ENCODE measurements at places on chromosomes 3 and 15.
A peak's percentile ranks its signal among the peaks of the same experiment; 100 is the strongest.

- peak; percentile 25 for DNase-seq
These were observed 11.0 kb upstream of the RAB7A start for GRCh38 chr3:128714887-128715491.

GRCh38 chr15:40782609-40783227 lies 12.9 kb downstream of the C15orf62 start:
- DNase-seq = peak; percentile 89

DNA sequence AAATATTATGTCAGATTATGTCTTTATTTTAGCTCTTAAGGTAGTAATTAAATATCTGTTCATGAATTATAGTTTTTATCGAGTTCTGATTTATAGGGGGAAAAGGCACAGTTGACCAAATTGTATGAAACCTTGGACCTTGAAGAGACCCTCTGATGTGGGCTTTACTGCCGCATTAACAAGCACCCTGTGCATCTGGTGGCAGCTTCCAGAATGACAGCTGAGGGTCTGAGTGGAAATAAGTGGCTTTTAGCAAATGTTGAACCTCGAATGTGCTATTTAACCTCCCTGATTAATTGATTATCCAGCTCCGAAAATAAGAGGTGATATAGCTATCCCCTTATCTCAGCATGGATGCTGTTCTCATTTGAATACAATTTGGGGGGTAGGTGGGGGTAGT lies 87.0 kb downstream of the TMEM108 start:
- no peak for DNase-seq

GRCh38 chr3:190003681-190004123 lies 117.0 kb downstream of the P3H2 start:
- DNase-seq = no peak

DNA sequence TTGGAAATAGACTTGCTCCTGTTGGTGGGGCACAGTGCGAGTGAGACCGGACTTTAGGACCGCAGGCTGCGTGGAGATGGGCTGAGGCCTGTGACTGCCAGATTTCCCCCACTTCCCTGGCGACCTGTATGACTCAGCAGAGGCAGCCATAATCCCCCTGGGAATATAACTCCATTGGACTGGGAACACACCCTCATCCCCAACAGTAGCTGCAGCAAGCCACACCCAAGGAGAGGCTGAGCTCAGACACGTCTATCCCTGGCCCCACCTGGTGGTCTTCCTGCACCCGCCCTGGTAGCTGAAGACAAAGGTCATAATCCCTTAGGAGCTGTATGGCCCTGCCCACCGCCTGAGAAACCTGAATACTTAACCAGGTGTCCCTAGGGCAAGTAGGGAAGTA lies 42.6 kb downstream of the DZIP1L start:
- no peak for DNase-seq

DNA sequence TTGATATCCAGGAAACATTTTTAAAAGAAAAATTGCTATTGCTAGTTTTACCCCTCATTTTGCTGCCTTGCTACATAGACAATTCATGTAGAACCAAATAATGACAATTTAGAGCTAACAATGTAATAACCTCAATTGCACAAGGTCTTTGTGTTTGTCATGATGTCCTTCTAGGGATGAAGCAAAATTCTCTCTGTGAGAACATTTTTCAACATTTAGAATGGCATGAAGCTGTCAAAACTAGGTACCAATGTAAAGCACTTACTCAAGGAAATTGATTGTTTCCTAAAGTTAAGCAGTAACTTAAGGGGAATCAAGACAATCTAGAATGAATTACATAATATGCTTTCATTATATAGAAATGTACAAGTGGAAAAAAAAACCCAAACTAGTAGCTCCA lies 7.9 kb upstream of the FGF7 start:
- no peak for DNase-seq

GRCh38 chr15:26943866-26944265 lies 27.1 kb upstream of the GABRG3 start:
- DNase-seq = no peak

GRCh38 chr3:112605285-112605684 lies 35.7 kb downstream of the CCDC80 start:
- no peak for DNase-seq

DNA sequence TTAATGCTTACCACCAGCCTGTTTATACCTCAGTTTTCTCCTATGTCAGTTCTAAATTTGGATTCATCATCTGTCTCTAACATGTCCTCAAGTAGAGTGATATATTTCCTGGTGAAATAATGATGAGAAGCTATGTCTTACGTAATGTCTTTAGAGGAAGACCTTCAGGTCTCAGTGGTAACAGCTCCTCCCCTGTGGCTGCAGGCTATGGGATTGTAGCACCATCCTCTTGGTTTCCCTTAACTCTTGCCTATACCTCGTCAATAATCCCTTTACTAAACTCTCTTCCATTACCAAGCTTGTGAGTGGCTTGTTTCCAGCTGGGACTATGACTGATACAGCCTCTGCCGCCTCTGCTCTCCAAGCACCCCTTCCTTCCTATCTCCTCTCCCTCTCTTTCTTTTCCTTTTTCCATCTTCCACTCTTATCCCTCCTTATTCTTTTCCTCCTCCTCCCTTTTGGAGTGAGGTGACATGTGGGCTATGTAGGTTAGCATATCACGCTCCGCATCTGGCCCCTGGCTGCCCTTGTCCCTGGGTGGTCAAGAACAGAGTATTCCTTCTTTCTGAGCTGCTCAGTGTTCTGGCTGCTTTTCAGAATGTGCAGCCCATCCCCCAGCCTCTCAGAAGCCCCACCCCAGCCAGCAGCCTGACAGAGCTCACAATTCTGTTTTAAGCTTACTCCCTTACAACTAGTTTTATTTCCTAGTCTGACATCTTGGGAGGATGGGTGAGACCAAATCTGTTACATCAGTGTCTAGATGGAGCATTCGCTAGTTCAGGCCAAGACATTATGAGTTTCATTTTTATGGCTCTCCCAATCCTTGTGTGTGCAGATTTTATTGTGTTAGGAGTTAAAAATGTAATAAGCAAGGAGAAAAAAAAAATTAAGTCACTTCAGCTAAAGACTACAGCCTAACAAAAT lies 75.0 kb upstream of the RNU6-1 start:
- DNase-seq = no peak

- no peak for DNase-seq
These were observed 302.5 kb upstream of the ATP11B start for GRCh38 chr3:182490596-182491491.

- no peak for DNase-seq
These were observed 86.7 kb downstream of the VGLL4 start for GRCh38 chr3:11556851-11557644.

DNA sequence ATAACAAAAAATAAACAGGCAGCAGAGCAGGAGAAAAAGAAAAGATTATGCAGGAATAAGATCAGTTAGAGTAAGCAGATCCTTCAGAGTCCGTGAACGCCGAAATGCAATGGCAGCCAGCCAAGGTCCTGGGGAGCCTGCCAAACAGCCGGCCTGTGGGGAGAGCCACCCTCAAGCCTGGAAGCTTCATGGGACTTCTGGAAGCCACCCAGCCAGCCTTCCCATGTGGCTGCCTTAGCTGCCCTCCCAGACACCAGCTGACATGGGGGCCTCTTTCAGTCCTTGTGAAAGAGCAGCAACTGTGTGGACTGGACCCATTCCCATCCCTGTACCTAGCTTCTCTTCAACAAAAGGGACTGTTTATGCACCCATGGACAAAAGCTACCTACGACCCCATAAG lies 64.9 kb upstream of the RAD18 start:
- DNase-seq = no peak

DNA sequence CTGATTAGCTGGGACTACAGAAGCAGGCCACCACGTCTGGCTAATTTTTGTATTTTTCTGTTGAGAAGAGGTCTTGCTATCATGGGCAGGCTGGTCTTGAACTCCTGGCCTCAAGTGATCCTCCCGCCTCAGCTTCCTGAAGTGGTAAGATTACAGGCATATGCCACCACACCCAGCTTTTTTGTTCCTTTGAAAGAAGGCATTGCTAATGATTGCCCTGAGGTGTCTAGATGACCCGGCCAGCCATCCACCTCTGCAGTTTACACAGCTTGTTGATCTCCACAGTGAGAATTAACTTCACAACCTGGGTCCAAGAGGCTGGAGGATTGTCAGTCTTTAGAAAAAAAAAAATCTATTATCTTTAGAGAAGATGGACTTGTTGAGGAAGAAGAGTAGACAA lies 58.7 kb downstream of the SMAD3 start:
- no peak for DNase-seq

- DNase-seq = no peak
These were observed 65.8 kb downstream of the CTNNB1 start for GRCh38 chr3:41265011-41265545.

GRCh38 chr3:12349895-12350811 lies 61.3 kb downstream of the PPARG start:
- no peak for DNase-seq

- no peak for DNase-seq
These were observed 32.1 kb downstream of the PPARG start for GRCh38 chr3:12321015-12321414.

GRCh38 chr3:46612324-46612723 lies at the start of gene FAM240A:
Gene FAM240A (plus strand): TSS chr3:46612525. CDS start chr3:46612684, 159 bp downstream.
- DNase-seq = no peak

- DNase-seq = no peak
These were observed 28.3 kb downstream of the PDCD6IP start for GRCh38 chr3:33826688-33827087.

GRCh38 chr15:93072011-93072410 lies 17.0 kb downstream of the RGMA start:
- no peak for DNase-seq

- no peak for DNase-seq
These were observed 108.1 kb upstream of the RNF7 start for GRCh38 chr3:141629976-141630375.

GRCh38 chr3:176905331-176905730 lies 292.0 kb downstream of the TBL1XR1 start:
- DNase-seq = no peak

GRCh38 chr15:99169769-99170311 lies 65.0 kb downstream of the SYNM start:
- no peak for DNase-seq

GRCh38 chr3:105634708-105635107 lies 234.1 kb downstream of the CBLB start:
- DNase-seq = no peak

DNA sequence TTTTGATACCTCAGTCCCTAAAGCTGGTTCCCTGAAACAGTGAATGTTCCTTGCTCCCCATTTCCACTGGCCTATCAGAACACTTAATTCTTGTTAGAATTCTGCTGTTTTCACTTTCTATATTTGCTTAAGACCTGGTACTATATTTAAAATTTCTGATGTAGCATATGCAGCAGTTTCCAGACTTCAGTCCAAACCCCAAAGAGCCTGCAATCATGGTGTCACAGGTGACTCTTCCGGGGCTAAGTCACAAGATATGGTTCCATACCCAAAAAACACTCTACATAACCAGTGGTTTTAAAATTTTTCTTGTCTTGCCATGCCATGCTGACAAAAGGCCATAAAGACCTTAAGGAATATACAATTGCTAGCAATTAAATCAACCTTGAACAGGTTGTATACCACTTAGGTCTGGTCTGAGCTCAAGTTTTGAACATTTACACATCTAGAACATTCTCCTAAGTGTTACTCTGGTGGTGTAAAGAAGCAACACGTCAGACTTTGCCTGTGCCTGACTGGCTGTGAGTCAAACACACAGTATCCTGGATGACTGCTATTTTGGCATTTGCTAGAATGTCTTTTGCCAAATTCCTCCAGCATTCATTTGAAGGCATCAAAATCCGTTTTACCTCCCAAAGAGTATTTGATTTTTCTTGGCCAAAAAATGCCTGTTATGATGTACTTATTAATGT lies 160.0 kb downstream of the FRMD5 start:
- no peak for DNase-seq

- DNase-seq = no peak
These were observed 104.2 kb downstream of the MYH15 start for GRCh38 chr3:108406063-108406660.

DNA sequence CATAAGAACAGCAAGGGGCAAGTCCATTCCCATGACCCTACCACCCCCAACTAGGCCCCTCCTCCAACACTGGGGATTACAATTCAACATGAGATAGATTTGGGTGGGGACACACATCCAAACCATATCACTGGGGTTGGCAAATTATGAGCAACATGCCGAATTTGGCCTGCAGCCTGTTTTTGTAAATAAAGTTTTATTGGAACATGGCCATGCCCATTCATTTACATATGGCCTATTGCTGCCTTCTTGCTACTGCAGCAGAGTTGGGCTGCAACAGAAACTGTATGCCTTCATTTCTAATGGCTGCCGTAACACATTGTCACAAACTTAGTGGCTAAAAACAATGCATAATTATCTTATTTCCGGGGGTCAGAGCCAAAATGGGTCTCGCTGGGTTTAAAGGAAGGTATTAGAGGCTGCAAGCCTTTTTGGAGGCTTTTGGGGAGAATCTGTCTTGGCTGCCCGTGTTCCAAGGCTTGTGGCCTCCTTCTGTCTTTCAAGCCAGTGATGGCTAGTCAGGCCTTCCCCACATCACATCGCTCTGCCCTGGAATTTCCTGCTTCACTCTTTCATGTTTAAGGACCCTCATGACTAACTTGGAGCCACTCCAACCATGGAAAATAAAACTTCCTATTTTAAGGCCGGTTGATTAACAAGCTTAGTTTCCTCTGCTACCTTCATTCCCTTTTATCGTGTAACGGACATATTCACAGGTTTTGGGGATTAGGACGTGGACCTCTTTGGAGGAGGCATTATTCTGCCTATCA lies 428.5 kb upstream of the PROK2 start:
- no peak for DNase-seq

- no peak for DNase-seq
These were observed 27.7 kb downstream of the SACM1L start for GRCh38 chr3:45716790-45717336.

GRCh38 chr3:8539419-8539818 lies 37.8 kb downstream of the LMCD1 start:
- no peak for DNase-seq

GRCh38 chr3:123657568-123657967 lies 72.7 kb upstream of the HACD2 start:
- no peak for DNase-seq

DNA sequence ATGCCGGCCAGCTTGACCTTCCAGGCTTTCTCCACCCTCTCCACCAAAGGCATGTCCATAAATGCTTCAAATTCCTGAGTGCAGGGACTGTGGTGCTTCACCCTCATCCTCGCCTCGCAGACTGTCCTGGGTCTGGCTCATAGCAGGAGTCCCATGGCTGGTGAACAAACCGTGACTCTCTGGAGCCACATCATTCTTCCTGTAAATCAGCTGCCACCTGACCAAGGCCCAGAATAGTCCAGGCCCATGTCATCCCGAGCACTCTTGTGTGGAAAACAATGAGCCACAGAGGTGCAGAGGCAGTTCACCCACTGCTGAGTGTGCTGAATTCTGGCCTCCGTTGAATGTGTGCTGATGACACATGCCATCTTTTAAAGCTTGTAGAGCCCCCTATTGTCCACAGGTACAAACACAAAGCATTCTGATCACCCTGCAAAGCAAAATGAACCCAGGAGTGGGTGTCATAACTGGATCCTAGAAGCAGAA lies 68.6 kb downstream of the ABHD5 start:
- peak; percentile 63 for DNase-seq

- DNase-seq = no peak
These were observed 847.8 kb downstream of the SI start for GRCh38 chr3:164230385-164231094.

- DNase-seq = no peak
These were observed 11.1 kb downstream of the GP5 start for GRCh38 chr3:194387926-194388418.
